ENCODE measurements at places on chromosomes 16 and 17.

DNA sequence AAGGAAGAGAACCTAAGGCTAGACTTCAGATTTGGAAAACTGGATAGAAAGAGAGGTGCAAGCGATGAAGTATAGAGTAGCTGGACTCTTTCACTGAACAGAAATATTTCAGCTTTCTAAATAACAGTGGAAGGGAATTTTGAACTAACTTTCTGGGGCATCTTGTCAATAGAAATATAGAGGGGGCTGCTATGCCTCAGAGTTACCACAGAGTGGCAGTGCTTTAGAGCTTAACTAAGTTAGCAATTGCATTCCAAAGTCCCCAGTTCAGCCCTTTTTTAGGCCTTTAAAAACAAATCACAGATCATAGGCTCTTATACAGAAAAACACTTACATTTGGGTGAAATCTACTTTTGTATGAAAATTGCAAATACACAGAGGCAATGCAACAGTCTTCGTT lies 154.2 kb upstream of the CDH8 start:
- DNase-seq = no peak

GRCh38 chr16:80317599-80318037 lies 223.2 kb upstream of the DYNLRB2 start:
- DNase-seq = no peak

GRCh38 chr17:36514856-36515255 lies 19.8 kb downstream of the MYO19 start:
- no peak for DNase-seq

- no peak for DNase-seq
Observed at GRCh38 chr17:47801176-47801765, 20.3 kb downstream of the OSBPL7 start.

DNA sequence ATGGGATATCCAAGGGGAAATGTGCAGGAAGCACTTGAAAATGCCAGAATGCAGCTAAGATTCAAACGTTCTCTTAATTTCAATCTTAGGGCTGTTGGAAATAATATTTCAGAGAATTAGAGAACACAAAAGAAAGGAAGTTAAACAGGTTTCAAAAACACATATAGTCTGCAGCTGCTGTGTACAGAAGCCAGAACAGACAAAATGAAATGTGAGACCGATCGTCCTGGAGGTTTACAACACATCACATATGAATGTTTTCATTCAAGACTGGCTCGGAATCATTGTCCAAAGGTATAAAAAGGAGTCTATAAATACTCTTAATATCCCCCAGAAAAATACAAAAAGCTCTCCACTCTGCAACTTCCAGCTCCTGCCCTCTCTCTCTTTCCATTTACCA lies 14.3 kb downstream of the CYTH1 start:
- DNase-seq = no peak

All from activated CD4-positive, alpha-beta T cell treated with anti-CD3 and anti-CD28 coated beads, Interleukin-2, amount 50 U/mL, for 1 hour (primary cell).